ENCODE measurements at places on chromosomes 16 and 17.

GRCh38 chr17:39738568-39738901, 797 bp downstream of the GRB7 start:
- DNase-seq = no peak

DNA sequence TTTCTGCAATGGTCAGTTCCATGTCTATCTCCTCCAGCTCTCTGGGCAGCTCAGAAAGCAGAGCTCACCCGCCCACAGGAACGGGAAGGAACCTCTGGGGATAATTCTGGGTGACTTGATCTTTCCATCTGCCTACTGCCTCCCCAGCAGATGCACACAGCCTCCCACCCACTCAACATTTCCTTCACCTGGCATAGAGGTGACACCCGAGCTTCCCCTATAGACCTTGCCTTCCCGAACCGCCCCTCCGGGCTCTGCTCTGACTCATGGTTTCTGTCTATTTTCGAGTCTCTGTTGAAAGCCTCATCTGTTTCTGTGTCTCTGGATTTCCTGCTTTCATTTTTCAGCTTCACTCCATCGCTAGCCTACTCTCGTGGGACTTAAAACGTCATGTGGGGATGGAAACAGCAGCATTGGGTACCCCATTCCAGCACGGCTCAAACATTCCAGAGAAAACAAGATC, 11.4 kb downstream of the GGA3 start:
- peak; percentile 86 for DNase-seq

GRCh38 chr16:63614429-63614828, 1507.4 kb downstream of the CDH11 start:
- no peak for DNase-seq

DNA sequence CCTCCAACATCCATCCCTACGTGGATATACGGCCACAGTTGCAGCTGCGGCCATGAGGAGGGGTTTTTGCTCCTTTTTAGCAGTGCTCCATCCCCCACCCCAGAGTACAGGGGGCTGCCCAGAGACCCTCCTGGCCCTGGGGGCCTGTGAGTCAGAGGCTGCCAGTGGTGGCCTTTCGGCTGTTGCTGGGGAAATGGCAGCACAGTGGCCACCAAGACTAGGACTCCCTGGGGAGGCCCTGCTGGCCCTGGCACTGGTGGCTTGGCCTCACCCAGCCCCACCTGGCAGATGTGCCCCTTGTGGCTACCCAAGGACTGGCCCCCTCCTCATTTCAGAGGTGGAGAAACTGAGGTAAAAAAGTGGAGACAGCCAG, 29.1 kb downstream of the RAI1 start:
- DNase-seq = no peak

GRCh38 chr16:53085931-53086421, 31.2 kb downstream of the CHD9 start:
- no peak for DNase-seq

GRCh38 chr17:4719684-4720221, 9.3 kb downstream of the ARRB2 start:
- DNase-seq = no peak

- DNase-seq = no peak
Measured at GRCh38 chr17:46199379-46199778, 6.2 kb upstream of the KANSL1 start.

DNA sequence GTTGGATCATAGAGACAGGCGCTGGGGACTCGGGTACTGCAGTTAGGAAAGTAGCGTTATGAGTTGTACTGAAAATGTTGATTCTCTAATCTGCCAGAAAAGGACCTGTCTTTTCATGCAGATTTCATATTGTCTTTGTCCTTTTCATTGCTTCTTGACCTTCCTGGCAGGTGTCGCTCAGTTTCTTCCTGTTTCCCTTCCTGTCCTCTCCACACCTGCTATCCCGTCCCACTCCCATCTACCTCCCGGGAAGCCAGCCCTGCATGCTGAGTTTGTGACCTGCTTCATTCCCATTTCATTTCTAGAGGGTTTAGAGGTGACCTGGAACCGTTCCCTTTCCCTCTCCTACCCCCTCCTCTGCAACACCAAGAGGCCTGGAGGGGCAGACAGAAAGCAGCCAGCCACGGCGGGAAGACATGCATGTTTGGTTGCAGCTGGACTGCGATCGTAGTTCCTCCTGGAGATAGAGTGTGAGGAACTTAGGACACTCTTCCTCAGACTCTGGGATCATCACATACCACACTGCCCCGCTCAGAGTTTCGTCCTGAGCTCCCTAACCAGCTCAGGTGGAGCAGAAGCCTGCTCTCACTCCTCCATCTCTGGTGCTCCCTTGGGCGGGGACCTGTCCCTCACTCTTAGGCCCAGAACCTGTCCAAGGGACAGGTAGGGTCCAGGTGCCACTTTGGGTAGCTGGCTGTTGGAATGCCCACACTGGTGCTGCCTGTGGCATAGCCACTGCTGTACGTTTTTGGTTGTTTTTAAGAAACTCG, 23.9 kb upstream of the ARHGAP23 start:
- DNase-seq = no peak

- no peak for DNase-seq
Measured at GRCh38 chr17:31226373-31226772, 70.7 kb downstream of the OMG start.

DNA sequence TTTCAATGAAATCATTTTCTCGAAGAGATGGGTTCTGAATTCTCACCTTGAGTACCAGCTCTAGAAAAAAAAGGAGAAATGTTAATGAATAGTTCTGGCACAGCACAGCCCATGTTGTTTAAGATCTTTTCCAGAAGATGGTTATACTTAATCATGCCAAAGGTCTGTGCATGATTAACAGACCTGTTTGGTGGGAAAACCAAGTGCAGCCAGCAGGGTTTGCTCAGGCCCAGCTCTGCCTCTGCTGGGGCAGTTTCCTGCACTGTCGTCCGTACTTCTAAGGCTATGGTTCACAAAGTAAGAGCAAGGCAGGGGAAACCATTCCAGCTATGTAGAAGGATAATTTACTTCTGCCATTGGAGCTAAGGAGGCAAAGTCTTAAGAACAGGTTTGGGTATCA, 10.7 kb downstream of the ANKRD40 start:
- DNase-seq = no peak

- no peak for DNase-seq
Measured at GRCh38 chr16:22859925-22860324, 46.0 kb downstream of the HS3ST2 start.

- no peak for DNase-seq
Measured at GRCh38 chr17:10435096-10435495, 13.3 kb upstream of the MYH8 start.

DNA sequence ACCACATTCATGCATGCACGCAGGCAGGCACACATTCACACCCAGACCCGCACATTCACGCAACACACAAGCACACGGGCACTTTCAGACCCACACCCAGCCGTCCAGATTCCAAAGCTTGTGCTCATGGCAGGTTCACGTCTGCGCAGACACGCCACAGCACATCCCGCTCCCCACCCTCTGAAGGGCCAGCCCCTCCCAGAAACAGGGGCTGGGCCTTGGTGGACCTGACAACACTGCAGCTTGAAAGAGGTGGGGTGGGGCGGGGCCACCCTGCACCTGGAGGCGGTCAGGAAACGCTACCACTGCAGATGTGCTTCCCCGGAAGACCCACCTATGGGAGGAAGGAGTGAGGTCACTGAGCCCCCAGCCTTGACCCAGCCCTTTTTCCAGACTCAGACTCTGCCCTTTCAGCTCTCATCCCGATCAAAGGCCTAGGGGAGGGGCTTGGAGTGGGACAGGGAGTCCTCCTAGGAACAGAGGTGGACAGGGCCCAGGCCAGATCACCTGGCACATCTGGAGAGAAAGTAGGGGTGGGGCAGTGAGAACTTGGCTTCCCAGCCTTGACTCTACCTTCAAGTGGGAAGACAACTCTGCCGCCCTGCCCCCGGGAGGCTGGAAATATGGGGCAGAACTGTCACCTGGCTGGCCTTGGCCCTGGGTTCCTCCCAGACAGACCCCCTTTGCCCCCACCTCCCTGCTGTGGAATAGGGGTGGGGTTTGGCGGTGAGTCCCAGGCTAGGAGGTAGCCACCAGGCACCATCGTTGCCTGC, 11.0 kb downstream of the P3H4 start:
- peak; percentile 73 for DNase-seq

- no peak for DNase-seq
Measured at GRCh38 chr17:35376245-35376644, 2.8 kb upstream of the SLFN11 start.

DNA sequence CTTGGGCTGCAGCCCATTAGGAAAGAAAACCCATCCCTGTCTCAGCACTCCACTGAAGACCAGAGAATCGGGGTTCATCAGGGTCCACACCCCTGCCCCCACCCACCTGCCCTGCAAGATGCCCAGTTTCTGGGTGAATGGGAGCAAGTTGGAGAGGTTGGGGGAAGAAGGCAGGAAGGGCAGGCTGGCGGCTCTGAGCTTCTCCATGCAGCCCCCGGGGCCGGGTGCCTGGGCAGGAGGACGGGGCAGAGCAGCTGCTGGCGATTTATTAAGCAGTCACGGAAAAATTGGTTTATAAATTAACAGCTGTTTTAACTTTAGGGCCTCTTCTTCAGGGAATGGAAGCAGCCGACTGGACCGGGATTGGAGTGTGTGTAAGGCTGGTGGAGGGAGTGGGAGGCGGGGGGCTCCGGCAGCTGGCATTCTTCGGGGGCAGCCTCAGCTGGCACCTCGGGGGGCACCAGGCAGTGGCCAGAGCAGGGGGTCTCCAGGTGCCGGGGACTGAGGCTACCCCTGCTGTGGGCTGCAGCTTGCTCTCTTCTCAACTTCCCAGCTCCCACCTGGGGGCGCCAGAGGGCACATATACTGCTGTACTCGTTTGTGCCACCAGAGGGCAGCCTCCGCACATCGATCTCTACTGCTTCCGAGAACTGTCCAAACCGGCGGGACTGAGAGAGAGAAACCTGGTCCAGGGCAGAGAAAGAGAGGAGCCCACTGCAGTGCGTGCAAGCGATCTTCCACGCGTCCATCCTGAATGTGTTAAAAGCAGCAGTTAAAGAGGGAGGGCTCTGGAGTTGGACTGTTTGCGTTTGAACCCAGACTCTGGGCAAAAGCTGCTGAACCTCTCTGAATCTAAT, 5.0 kb upstream of the PPP1R1B start:
- peak; percentile 86 for DNase-seq

DNA sequence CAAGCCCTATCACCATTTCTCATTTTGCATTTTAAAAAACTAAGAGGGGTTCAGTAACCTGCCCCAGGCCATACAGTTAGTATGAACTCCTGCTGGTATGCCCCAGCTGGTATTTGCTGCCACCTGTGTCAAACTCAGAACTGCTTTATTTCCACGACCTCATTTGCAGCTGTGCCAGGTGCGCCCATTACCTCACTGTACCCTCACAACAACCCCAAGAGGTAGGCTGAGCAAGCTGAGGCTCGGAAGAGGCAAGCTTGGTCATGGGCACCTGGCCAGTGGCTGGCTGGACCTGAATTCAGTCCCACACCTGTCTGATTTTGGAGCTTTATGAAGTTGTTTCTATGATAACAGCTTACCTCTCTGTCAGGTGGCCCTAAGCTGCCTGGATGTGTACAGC, 7.6 kb downstream of the EPN2 start:
- no peak for DNase-seq

GRCh38 chr17:8843344-8843743, 24.1 kb downstream of the PIK3R6 start:
- DNase-seq = no peak

GRCh38 chr17:19744922-19745757, 3.0 kb downstream of the ALDH3A1 start:
- DNase-seq = peak; percentile 92

GRCh38 chr16:10097271-10097670, 85.0 kb downstream of the GRIN2A start:
- DNase-seq = peak; percentile 3

DNA sequence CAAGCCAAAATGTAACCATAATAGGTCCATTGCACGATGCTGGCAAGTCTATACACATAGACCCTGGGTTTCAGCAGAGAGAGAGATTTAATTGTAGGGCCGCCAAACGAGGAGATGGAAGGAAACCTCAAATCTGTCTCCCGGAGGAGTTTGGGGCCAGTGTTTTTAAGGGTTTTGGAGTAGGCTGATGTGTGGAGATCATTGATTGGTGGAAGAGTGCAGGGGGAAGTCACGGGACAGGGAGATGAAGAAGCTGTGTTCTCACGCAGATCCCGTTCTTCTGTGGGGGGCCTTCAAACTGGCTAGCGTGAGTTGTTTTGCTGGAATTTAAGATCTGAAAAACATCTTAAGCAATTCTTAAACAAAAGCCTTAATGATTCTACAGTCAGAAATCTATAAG, 84.8 kb downstream of the KATNIP start:
- no peak for DNase-seq

- DNase-seq = peak; percentile 77
Measured at GRCh38 chr17:17042851-17043460, 699 bp downstream of the MPRIP start.

DNA sequence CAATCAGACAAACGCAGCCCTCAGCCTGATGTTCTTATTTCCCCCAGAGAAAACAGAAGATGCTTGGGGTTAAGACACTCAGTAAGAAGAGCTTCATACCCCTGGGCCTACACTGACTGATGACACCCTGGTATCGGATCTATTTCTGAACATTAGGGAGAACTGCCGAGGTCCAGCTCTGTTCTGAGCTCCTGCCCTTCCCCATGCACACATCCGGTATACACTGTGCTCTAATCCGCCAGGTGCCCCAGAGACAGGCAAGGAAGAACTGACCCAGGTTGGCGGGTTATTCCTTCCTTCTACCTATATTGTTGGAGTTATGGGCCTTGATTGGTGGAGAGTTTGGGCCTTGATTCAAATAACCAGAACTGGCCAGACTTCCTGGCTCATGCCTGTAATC, 58.0 kb upstream of the TEKT3 start:
- no peak for DNase-seq

DNA sequence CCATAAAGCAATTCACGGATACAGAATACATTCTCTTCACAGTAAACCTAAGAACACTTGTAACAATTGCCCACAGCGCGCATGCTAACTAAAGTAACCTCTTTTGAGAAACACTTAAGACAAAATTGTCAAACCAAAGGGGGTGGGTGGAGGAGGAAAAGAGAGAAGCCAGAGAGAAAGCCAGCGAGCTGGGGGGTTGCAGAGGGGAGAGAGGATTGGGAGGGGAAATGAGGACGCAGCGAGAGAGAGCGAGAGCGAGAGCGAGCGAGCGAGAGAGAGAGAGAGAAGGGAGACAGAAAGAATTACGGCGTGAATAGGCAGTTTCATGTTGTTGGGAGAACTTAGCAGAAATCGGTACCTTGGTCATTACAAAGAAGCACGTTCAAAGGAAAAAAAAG, 1.6 kb upstream of the HOXB7 start:
- no peak for DNase-seq

- DNase-seq = no peak
Measured at GRCh38 chr17:17067257-17067656, 25.0 kb downstream of the MPRIP start.

- DNase-seq = no peak
Measured at GRCh38 chr16:2384426-2384825, 43.9 kb upstream of the ABCA3 start.

- no peak for DNase-seq
Measured at GRCh38 chr16:59701963-59702930, 968.1 kb upstream of the GOT2 start.

GRCh38 chr17:50680126-50680525, 27.6 kb downstream of the ANKRD40 start:
- DNase-seq = no peak

Data from coronary artery (tissue), 2 donors.